ENCODE measurements at places on chromosomes 4 and X.
A peak's percentile ranks its signal among the peaks of the same experiment; 100 is the strongest.

DNA sequence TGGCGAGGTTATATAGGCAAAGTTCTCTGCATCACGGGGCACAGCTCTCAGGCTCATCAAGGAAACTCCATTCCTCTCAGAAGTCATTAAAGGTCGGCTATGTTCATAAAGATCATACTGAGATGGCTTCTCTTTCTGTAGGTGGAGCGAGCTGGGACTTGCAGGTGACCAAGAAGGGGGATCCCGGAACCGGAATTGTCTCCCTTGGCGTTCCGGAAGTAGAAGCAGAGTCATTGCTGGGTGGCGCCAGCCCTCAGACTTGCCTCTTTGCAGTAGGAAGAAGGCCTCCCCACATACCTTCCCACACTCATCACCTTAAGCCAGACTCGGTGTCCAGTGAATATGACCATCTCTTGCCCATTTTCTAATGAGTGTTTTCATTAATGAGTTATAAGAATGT, 17.9 kb upstream of the HPGD start:
- no peak for DNase-seq

DNA sequence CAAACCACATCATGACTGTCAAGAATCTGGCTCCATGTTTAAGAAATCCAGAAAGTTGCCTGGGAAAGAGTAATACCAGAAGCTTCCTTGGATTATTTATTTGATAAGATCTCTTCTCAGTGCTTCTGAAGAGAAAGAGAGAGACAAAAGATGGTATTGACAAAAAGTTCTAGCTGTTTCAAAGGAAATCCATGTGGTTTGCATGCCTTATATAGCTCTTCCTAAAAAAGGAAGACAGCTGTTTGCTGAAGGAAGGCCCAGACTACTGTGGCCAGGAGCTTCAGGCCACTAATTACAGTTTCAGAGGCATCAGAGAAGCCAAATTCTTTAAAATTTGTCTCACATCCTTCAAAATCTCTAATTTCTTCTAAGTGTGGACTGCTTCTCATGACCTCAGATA, 565.2 kb upstream of the SLIT2 start:
- DNase-seq, result no peak

DNA sequence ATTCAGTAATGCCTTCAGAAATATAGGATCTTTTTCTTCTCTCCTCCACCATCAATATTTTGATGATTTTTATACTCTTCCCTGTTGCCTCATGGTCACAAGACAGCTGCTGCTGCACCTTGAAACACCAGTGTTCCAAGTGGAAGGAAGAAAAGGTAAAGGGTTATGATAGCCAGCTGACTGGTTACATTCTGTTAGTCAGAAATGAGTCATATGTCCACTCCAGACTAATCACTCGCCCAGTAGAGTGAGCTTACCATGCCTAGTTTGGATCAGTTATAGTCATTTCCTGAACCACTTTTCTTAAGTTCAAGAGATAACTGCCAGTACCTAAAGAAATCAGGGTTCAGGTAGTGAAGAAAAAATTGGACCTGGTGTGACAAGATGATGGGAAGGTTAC, 532.3 kb upstream of the SMIM31 start:
- DNase-seq, result peak; percentile 12

DNA sequence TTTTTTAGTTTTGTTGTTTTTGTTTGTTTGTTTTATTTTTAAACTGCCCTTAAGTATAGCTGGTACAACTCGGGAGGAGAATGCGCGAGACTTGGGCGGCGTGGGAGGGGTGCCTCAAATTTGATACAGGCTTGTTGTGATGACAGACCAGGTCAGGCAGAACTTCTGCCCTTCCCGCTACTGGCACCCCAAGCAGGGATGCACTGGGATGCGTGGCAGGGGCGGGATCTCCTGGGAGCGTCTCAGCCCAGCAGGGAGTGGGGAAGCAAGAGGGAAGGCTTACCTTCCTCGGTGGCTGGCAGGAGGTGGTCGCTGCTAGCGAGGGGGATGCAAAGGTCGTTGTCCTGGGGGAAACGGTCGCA, 851 bp downstream of the SFRP2 start:
- DNase-seq, result no peak

DNA sequence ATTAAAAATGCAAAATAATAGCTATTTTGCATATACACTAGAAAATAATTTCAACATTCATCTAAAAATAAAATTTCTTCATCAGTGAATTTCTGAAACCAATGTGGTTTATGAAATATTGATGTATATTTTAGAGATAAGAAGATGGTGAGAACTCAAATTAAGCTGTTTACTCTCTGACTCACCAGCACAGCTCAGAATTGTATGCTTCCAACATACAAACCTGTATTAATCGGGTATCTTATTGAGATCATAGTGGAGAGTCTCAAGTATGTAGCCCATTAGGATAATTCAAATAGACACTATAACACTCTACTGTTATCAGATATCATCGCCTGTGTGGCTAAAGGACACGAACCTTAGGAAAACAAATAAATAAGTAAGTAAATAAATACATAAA, 899.5 kb upstream of the INTU start:
- DNase-seq, result no peak

GRCh38 chrX:115713460-115713859, 152.5 kb downstream of the PLS3 start:
- DNase-seq, result no peak
